ENCODE measurements at places on chromosomes 11 and 22. TPM values are rescaled to one million over a fixed set of nuclear protein-coding genes. Genes with fewer than 3 reads are reported as not detected.

The EFEMP2 gene
- 75.0 TPM for total RNA-seq

The AQP11 gene
- 1.8 TPM for total RNA-seq

The ADORA2A gene
- total RNA-seq, result 3.4 TPM

The ROM1 gene
- 11.5 TPM for total RNA-seq

The OR5W2 gene
- total RNA-seq, result not detected

The FDXACB1 gene
- 3.3 TPM for total RNA-seq

The TRAF6 gene
- total RNA-seq, result 19.9 TPM

The APOA4 gene
- not detected for total RNA-seq

The LRRC10B gene
- total RNA-seq, result 3.3 TPM

The RIMBP3B gene
- 0.16 TPM for total RNA-seq

The APOL5 gene
- total RNA-seq, result not detected

The ACRV1 gene
- not detected for total RNA-seq

The ARCN1 gene
- total RNA-seq, result 98.6 TPM

The DRD2 gene
- 8.5 TPM for total RNA-seq

The OR5J2 gene
- not detected for total RNA-seq

The MPPED2 gene
- 9.8 TPM for total RNA-seq

The TYR gene
- total RNA-seq, result not detected

The LDHAL6A gene
- total RNA-seq, result not detected

The ZNRF3 gene
- 6.9 TPM for total RNA-seq

The GSTT2B gene
- 4.3 TPM for total RNA-seq

The CNGA4 gene
- not detected for total RNA-seq

The SCGB1D2 gene
- 485 TPM for total RNA-seq

The TP53I11 gene
- 30.7 TPM for total RNA-seq

The FGF19 gene
- not detected for total RNA-seq

The CCDC89 gene
- total RNA-seq, result 1.6 TPM

The SCO2 gene
- 4.3 TPM for total RNA-seq

The HPS5 gene
- 57.0 TPM for total RNA-seq

The PPME1 gene
- total RNA-seq, result 25.2 TPM

The UVRAG gene
- total RNA-seq, result 73.0 TPM

The ZBTB16 gene
- total RNA-seq, result 271 TPM

The CRYBB3 gene
- not detected for total RNA-seq

The MS4A3 gene
- total RNA-seq, result not detected

The SLC29A2 gene
- total RNA-seq, result 7.5 TPM

The CEP164 gene
- total RNA-seq, result 14.9 TPM

The SPI1 gene
- 12.5 TPM for total RNA-seq

The PPP2R5B gene
- total RNA-seq, result 13.8 TPM

Measured in breast epithelium (tissue), 4 donors.